Stimulated activated CD4-positive, alpha-beta T cell treated with anti-CD3 and anti-CD28 coated beads, Interleukin-12 subunit alpha, Interleukin-12 subunit beta, amount 100 ng/mL, for 24 hours (primary cell): ENCODE measurements at places on chromosomes 5 and 9.

DNA sequence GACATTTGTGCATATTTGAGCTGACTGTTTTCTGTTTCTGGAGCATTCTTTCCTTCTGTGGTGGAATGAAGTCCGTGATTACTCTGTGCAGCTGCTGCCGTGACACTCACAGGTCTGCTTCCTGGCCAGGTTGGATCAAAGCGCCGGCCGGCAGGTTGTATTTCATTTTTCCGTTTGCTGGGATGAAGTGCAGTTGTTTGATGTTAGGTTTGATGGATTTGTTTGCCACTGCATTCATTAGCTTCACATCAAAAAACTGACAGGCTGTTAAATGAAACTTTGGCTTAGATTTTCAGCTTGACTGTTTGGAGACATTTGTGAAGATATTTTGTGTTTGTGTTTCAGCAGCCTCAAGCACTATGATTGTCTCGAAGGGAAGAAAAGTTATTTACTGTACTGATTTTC is 140.1 kb downstream of the KDM4C start:
- DNase-seq, result no peak

GRCh38 chr5:121841892-121842291 is 9.8 kb upstream of the FTMT start:
- DNase-seq, result no peak

GRCh38 chr5:97737608-97738007 is 554.6 kb upstream of the RIOK2 start:
- DNase-seq, result no peak

DNA sequence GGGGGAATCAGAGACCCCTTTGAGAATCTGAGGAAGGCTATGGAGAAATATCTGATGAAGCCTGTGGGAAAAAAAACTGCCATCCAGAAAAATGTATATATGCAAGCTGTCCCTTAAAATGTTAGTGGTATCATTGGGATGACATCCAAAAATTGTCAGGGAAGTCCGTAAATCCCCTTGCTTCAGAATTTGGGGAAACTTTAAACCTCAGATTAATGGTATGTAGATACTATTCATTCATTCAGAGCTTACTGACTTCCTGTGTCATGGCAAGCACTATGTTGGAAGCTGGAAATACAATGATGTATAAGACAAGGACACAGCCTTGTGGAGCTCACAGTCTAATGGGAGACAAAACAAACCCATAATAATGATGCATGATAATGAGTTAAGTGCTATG is 10.9 kb upstream of the MOB3B start:
- no peak for DNase-seq

GRCh38 chr9:132513416-132513815 is 69.0 kb upstream of the BARHL1 start:
- DNase-seq, result no peak

DNA sequence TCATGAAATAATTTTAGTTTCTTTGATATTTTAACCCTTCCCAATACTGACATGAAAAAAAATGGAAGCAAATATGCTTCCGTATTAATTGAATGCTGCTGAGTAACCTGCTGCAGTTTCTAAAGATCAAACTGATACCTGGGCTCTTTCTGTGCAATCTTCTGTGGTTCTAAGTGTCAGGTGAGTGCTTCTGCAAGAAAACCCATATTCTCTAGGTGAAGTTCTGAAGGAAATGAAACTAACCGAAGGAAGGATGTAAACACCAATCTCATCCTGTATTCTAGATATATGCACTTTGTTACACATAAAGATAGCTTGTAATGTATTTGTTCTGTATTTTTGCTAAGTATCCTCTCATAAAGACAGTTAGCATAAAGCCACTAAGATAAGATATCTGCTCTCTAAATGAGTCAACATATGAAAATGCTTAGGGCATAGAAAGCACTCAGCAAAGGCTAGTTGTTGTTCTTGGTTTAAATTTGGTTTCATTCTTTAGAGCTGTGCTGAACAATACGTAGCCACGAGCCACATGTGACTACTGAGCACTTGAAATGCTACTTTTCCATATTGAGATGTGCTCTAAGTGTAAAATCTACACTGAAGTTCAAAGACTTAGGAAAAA is 52.0 kb downstream of the ITGA2 start:
- DNase-seq, result no peak

DNA sequence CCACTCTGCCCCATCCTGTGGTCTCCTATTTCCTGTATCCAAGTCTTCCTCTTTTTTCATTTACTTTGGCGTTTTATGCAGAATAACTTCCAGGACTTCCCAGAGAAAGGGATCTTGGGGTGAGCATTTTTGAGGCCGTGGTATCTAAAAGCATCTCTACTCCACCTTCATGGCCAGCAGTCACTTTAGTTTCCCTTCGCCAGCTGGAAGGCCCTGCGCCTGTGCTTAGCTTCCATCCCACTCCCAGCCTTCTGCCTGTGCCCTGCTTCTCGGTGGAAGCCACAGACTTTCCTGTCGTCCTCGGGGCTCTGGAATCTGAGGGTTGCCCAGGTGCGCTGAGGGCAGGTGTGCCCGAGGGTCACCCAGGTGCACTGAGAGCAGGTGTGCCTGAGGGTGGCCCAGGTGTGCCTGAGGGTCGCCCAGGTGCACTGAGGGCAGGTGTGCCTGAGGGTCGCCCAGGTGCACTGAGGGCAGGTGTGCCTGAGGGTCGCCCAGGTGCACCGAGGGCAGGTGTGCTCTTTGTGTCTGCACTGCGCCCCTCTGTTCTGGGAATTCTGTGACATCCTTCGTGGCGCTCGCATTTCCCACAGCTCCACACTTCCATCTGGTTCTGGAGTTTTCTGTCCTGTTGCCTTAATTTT is 32.4 kb upstream of the LRRC14B start:
- DNase-seq, result no peak

DNA sequence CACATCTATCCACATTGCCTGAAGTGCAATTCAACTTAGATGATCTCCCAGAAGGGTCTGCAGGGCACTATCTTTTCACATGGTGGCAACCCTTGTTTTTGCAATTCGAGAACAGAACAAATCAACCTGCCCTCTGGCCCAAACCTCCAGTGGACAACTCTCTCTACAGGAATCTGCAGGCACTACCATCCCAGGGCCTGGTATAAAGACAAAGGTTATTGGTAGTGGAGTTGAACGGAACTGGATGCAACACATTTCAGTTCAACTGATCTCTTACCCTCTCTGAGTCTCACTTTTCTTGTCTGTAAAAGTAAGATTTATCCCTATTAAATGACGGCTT is 153.2 kb upstream of the EGFLAM start:
- no peak for DNase-seq

DNA sequence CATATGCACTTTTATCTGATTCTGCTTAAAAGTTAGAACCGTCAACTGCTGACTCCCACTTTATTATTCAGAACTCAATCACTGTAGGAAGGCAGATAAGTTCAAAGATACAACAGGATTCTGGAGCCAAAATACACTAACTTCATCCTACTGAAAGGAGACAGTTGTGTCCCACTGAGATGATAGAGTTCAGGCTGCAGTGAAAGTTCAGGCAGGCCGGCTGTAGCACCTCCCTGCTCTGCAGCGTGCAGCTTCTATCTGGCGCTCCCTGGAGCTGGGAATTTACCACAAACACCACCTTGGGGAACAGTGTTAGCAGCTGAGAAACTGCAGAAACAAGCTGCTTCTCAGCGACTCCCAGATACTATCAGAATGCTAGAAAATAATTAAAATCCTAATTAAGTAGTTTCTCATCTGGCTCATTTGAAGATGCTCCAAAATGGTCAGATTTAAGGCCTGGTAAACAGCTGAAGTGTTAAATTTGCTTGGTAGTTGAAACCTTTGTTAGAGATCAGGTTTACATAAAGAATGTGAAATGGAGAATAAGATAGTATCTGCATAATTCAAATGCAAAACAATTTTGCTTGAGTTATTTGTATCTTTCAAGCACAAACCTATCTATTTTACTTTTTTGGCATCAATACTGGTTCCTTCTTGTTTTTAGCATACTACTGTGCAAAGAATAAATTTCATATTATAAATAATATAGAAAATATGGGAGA is 52.3 kb upstream of the CNTLN start:
- DNase-seq, result no peak

GRCh38 chr5:8924054-8924793 is 621.7 kb downstream of the SEMA5A start:
- no peak for DNase-seq

GRCh38 chr9:106481013-106481609 is 381.9 kb upstream of the ZNF462 start:
- no peak for DNase-seq

DNA sequence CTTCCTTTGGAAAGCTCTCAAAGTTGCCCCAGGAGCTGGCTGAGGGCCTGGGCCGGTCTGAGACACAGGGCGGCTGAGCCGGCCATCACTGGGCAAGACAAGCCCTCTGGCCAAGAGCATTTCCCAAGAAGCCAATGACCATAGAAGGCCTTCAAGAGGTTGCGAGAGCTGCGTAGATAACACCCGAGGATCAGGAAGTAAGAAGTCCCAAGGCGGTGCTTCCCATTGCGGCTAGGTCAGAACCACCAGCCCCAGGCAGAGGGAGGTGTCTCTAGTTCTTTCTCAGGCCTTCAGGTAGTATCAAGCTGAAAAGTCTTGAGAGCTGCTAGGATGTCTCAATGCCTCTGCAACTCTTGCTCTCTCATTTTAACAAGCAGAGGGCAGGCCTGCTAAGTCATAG is 54.0 kb upstream of the C5orf58 start:
- no peak for DNase-seq

GRCh38 chr5:179149278-179149677 is 89.1 kb downstream of the ZNF354C start:
- no peak for DNase-seq
